ENCODE measurements at places on chromosomes 13 and 19.

DNA sequence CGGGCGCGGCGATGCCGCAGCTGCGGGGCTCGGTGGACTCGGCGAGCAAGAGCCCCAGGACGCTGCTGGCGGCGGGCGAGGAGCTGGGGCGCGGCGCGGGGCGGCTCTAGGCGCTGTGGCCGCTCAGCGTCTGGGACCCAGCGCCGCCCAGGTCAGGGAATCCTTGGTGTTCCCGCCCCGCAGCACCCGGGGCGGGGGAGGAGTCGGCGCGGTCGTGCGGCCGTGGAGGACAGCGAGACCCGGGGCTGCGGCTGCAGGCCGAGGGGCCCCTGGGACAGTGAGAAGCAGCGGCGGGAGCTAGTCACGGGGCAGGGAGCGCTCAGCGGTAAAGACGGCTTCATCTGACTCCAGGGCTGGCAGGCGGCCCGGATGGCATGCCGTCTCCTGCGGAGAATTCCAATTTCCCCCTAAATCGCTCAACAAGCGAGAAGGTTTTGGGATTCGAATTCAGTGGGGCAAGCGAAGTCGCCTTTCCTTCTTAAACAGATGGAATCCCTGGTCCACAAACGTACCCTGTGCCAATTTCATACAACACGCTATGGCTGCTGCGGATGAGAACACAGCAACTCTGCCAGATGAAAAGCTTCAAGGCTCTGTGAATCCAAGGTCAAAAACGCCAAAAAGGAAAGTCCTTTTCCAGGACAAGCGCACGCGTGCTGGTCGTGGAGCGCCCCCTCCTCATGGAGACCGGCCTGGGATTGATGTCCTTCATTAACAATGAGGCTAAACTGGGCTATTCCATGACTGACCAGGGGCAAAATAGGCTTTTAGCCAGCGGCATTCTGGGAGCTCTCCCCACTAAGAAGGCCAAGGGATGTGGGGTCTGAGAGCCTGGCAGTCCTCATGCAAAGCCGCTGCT lies 4.2 kb upstream of the ZSCAN4 start:
- DNase-seq = peak; percentile 94

GRCh38 chr19:49689133-49690078 lies at the start of gene ADM5:
TSS of gene ADM5 (plus strand) at chr19:49689594. CDS start at chr19:49689838, 244 bp downstream.
- peak; percentile 10 for DNase-seq

GRCh38 chr13:45149964-45150363 lies 29.7 kb downstream of the GTF2F2 start:
- no peak for DNase-seq

DNA sequence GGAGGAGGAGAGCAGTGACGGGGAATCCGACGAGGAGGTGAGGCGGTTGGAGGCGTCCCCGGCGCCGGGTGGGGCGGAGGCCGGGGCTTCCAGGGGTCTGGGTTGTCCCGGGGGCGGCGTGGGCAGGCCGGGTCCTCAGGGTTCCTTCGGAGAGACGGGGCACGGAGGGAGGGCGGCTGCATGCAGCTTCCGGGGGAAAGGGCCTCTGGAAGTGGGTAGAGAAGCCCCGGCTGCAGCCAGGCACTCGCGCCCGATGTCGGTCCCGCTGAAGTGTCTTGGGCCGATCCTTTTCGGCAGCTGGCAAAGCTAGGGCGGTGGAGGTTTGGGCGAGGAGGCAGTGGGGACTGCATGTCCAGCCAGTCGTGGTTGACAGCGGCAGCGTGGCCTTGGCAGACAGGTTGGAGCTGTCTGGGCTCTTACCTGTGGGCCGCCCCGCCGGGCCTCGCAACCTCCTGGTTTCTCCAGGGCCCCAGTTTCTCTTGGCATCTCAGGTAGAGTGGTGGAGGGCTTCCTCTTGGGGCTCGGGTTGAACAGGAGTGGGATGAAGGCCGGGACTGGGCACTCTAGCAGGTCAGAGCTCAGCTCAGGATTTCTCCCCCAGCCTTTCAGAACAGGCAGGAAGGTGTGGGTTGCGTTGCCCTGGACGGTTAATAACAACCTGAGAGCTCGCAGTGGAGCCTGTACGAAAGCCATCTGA lies 690 bp downstream of the KMT2B start:
- peak; percentile 46 for DNase-seq

DNA sequence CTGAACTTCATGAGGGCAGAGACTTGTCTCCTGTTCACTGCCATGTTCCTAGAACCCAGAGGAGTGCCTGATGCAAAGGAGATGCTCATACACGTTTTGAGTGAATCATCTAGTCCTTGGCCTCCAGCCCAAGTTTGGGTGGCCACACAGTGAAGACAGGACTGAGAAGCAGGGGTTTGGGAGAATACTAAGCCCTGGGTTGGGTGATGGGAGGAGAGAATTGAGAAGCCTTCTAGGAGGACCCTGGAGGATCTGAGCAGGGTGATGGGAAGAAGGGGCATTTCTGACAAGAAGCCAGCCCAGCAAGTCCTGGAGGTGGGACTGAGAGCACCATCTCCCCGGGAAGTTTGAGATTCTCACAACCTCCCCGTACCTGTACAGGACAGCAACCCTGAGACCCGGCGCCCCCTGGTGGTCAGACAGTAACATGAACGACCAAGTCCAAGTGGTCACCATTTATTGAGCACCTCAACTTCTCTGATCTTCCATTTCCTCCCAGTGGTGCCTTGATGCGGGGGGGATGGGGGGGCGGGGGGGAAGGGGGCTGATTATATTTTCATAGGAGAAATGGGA lies 11.0 kb downstream of the CTU1 start:
- DNase-seq = peak; percentile 32

DNA sequence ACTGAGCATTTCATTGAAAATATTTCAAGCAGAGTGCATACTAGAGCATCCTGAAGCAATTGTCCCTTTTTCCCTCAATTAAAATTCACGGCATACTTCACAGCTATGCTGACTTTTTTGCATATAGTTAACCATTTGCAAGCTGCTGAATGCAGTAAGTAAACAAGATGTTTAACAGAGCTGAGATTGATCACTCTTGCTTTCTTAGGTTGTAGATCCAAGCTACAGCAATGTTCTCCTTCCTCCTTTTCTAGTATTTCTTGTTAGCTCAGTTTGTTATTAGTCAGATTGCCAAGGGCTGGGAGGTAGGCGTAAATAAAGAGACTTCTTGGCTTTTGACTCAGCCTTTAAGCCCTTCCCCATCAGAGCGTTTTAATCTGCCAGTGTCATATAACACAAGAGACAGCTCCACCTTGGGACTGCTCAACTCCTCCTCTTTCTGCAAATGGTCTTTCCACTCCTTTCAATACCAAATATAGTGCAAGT lies at the start of gene SLITRK6:
Gene SLITRK6 (minus strand): TSS at position 323 of the 486 bp plus-strand sequence. CDS start 2,911 bp downstream, outside the sequence.
- DNase-seq = peak; percentile 87

GRCh38 chr19:39405261-39405957 lies 1.2 kb upstream of the ZFP36 start:
- no peak for DNase-seq

GRCh38 chr19:1755467-1756171 lies 2.3 kb downstream of the ONECUT3 start:
- DNase-seq = no peak

- DNase-seq = no peak
Observed at GRCh38 chr19:43489310-43489709, 15.2 kb downstream of the PHLDB3 start.

GRCh38 chr13:75736173-75736572 lies 100.0 kb downstream of the LMO7 start:
- no peak for DNase-seq

DNA sequence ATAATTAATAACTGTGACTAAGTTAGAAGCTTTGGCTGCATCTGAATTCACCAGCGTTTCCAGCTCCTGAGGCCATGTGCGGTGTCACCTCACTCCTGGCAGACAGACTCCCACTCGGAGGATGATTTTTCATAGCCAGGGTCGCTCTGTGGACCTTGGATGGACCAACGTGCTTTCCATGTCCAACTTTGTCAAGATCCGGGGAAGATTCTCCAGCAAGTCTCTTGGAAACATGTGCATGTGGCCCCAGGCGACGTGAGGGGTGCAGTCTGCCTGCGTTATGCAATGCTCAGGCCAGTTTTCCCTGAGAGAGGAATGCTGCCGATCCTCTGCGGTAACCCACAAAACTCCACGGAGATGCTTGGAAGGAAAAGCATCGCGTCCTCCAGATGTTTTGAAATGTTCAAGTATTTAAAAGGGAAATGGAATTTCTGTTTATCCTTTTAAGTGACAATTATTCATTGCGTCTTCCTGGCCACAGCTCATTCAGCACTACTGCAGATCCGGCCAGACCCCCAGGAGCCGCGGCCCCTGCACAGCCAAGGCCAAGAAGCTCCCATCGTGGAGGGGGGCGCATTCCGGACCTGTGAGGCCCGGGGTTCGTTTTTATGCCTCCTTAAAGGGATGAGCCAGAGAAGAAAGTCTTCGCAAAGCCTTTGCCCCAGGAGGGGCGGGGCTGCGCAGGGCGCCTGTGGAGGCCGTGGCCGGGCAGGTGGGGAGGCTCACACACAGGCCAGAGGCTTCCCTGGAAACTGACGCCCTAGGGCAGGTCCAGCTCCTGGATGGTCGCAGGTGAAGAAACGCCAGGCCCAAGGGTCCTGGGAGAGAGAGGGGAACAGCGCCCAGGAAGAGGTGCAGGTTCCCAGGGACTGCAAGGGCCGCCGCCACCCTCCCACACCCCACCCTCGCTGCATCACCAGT lies 46.0 kb downstream of the C13orf46 start:
- no peak for DNase-seq

DNA sequence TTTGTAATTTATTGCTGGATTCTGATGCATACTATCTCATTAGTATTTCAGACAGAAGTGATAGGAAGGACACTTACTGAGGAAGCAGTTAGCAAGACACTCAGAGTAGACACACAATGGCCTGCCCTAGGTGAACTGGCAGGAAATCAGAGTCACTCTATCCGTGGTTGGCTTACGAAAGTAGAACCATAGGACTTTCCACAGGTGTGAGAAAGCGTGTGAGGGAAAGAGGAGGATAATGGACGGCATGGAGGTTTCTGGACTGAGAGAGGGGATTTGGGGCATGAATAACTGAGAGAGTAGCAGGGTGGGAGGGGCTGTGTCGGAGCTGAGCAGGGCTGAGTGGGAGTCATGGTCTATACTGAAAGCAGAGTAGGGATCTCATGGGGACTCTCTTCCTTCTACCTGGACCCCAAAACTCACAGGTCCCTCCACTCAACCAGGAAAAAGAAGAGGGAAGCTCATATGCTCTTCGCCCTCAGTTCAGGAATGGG lies 18.7 kb upstream of the EID2 start:
- no peak for DNase-seq

DNA sequence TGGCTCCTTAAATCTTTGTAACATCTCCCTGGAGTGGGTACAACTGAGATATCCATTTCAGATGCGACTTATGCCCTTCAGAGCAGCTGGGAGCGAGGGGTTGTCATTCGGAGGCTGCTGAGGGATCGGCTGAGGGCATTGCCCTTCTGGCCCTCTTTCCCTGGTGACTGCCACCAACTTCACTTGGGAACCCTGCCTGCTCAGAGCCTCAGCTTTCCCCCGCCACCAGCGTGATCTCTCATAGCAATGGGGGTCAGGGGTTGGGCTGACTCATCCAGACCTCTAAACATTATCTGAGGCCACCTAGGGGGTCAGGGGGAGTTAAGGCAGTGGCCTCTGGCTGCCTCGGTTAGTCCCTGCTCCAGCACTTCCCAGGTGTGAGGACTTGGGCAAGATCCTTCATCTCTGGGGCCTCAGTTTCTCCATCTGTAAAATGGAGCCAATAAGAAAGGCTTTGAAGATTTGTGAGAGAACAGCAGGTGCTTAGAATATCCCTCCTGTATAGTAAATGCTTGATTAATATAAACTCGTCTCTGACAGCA lies 1.1 kb downstream of the PRX start:
- no peak for DNase-seq

- no peak for DNase-seq
Observed at GRCh38 chr13:111907341-111907880, 159.5 kb upstream of the SOX1 start.

DNA sequence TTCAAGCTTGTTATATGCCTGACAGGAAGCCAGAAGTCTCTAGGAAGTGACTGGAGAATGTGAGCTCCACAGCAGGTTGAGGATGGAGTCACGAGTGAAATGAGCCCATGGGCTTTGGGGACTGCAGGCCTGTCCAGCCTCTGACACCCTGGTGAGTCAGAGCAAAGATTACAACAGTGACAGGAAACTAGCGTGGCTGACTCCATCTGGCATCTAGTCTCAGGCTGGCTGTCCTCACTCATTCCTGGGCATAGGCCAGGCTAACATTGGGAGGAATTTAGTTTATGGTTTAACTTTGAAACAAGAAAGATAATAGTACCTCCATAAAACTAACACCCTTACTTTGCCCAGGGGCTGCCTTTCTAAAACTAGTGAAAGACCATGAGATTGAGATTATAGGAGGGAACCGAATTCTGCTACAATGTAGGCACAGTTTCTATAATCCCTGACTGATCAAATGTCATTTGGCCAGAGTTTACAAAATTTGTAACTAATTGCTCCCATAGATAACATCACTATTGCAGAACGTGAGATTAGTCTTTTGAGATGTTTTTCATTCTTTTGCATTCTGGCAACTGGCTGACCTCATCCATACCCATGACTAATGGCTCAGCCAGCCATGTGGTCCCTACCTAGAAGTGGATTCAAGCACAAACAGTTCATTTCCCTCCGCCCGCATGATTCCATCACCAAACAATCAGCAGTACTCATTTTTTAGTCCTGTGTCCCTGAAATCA lies 28.4 kb downstream of the PSG1 start:
- no peak for DNase-seq

DNA sequence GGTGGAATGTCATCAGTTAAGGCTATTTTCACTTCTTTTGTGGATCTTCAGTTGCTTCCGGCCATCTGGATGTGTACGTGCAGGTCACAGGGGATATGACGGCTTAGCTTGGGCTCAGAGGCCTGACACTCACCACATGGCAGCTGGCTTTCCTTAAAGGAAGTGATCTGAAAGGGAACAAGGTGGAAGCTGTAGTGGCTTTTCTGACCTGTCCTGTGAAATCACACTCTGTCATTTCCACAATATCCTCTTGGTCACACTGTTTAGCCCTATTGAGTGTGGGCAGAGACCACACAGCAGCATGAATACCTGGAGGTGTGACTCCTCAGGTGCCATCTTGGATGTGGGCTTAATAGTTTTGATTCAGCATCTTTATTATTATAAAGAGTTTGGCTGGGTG lies 4.5 kb upstream of the BAX start:
- DNase-seq = no peak

GRCh38 chr19:11769995-11770394 lies 3.2 kb downstream of the ZNF441 start:
- DNase-seq = no peak

DNA sequence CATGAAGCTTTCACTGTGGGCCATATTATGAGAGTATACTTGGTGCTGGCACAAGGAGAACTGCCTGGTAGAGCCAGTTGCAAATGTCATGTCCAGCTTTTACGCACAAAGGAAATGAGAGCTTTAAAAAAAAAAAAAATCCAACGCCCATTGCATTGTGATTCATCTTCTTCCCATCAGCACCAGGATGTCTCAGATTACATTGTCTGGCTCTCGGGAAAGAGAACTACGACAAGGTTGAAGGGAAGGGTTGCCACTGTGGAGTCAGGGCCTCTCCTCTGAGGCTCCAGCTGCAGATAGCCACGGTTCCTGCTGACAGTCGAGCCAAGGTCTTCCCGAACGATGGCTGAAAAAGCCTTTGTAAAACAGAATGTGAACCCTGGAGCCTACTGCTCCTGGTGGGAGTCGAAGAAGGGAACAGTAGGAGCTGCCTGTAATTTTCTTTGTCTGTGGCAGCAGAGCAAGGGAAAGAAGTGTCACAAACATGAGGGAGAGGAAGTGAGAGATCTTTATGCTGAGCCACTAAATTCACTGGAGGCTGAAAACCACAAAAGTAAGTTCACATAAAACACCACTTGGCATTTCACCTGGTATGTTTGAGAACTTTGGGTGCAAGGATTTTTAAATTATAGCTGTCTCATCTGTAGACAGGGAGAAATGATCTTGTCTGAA lies 704.7 kb downstream of the DIAPH3 start:
- no peak for DNase-seq
